Fibroblast of lung (primary cell): ENCODE measurements at places on chromosomes 2 and 18.

DNA sequence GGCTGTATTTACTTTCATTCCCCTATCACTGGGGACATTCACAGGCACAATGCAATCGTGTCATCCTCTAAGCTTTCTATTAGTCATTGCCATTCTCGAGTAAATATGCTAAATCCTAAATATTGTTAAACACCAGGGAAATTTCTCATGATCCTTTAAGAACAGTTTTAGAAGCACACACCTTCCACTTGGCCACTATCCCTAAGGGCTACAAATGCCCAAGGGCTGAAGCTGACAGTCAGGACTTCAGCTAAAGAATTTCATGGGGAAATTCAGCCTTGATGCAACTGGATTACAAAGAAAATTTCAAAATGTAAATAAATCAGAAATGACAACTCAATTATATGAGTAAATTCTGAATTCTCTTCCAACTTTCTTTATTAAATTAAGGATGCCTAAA is 163.1 kb upstream of the PID1 start:
- no peak for DNase-seq

DNA sequence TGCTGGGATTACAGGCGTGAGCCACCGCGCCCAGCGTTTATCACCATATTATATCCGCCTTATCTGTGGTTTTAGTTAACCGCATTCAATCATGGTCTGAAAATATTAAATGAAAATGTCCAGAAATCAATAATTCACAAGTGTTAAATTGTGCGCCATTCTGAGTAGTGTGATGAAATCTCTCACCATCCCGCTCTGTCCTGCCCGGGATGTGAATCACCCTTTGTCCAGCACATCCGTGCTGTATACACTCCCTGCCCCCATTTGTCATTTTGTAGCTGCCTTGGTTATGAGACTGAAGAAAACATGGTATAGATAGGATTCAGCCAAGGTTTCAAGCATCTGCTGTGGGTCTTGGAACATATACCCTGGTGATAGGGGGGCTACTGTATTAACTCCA is 70.7 kb downstream of the TIMM21 start:
- DNase-seq: no peak

GRCh38 chr2:128809259-128809636 is 490.6 kb upstream of the HS6ST1 start:
- DNase-seq: no peak

- DNase-seq: no peak
These were observed 74.5 kb downstream of the TPO start for GRCh38 chr2:1487758-1488157.

DNA sequence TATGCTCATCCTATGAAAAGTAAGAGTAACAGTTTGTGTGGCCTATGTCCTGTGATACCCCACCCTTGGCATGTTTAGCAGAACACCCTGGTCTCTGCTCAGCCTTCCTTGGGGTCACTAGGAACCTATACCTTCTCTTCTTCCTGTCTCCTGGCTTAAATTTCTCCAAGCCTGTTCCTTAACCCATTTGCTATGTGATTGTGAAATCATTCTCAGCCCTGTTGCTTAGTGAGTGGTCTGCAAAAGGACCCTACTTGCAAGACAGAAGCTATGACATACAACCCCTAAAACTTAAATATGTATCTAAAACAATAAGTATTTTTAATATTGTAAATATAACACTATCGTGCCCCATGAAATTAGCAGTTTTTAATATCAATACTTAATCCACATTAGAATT is 524.7 kb downstream of the PARD3B start:
- no peak for DNase-seq

GRCh38 chr2:28377984-28378678 is 14.5 kb upstream of the FOSL2 start:
- DNase-seq: no peak

DNA sequence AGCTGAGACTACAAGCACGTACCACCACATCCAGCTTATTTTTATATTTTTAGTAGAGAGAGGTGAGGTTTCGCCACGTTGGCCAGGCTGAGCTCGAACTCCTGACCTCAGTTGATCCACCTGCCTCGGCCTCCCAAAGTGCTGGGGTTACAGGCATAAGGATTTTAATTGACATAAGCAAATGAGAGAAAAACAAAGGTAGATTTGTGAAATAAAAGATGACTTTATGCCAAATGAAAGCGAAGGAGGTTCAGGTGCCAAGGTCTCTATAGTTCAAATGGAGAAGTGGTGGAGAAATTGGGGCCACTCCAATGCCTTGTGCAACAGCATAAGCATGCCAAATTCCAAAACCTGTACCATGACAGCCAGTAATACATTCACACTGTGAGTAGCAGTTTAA is 180.6 kb downstream of the MREG start:
- DNase-seq: no peak

DNA sequence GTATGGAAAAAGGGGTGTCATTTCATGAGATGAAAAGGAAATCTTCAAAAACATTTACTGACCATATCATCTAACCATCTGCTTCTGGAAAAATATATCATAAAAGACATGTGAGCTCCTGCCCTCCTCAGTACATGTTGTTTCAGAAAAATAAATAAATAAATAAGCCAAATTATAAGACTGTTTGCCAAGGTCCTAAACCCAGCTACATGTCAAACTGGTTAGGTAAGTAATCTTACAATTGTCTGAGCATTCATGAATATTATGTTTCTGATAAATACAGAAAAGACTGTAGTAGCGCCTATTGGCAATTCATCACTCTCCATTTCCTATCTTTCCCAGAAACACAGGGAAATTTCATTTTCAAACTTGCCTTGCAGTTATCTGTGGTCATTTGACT is 138.9 kb upstream of the SETBP1 start:
- no peak for DNase-seq
